ENCODE measurements at places on chromosomes 6 and 20.

DNA sequence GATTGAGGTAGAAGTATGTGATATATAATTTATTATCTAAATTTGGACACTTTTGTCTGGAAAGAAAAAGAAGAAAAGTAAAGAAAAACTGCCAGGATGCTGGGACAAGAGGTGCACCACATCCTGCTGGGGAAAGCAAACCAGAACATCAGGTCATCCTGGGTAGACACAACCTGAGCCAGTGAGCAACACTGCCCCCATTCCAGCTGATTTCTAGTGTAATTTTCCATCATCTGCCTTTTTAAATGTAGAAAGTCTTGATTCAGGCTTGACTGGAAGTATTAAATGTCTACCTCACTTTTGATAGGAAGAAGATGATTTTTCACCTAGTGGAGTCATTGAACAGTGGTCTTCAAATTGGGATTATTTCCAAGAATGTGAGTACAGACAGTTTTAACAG is 1164.5 kb upstream of the CITED2 start:
- no peak for DNase-seq

DNA sequence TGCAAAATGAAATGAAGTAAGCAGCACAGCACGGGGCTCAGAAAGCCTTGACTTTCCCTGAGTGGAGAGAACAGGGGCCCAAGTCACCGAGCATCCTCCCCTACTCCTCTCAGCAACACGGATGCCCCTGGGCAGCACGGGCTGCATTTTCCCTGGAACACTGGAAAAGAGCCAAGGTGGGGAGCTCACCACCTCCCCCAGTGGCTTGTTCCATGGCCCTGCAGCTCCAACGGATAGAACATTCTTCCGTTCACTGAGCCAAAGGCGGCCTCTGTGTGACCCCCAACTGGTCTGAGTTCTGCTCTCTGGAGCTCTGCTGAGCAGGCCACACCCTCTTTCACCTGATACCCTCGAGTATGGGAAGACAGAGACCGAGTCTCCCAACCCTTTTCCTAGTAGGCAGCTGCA is 20.8 kb upstream of the EMILIN3 start:
- peak; percentile 16 for DNase-seq

GRCh38 chr6:30615958-30616810 is 859 bp downstream of the PPP1R10 start:
- peak; percentile 24 for DNase-seq

GRCh38 chr6:8225113-8225512 is 122.8 kb upstream of the EEF1E1 start:
- no peak for DNase-seq

- peak; percentile 98 for DNase-seq
These were observed 2.8 kb upstream of the UBE2V1 start for GRCh38 chr20:50115591-50116367.

DNA sequence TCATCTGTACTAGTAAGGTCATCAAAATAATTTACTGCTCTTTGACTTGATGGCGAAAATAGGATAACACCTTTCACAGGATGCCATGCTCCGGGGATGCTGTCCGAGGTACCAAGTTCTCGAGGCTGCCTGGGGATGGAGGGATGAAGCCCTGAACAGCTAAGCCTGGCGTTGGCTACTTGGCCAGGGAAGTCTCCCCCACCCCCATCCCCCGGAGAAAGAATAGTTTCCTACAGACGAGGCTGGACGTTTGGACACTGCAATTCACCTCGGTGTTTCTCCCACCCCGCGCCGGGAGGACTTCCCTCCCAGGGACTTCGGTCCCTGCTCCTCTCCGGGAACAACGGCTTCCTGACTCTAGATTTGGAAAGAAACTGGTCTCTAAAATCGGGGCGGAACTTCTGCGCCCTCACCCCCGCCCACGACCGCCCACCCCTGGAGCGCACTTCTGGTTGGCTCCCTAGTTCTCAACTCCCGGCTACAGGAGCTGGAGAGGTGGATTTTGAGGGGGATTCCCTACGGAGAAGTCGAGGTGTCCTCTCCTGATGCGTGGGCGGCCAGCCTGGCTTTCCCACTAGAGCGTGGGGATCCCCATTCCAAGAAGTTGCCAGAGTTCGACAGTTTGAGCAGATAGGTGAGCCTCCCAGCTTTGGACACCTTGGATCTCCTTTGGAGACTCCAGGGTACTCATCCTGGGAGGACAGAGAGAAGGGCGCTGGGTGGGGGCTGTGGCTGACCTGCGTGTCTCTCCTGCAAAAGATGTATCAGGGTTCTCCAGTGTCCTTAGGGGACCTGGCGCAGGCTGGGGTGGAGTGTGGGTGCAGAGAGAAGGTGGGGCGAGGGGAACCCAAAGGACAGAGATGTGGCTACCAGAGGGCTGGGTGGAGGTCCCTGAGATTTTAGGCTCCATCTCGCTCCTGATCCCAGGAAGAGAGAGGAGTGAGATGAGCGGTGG is 1.1 kb downstream of the PCSK2 start:
- DNase-seq, result no peak

GRCh38 chr6:126145351-126145750 is 159.0 kb downstream of the TRMT11 start:
- no peak for DNase-seq

DNA sequence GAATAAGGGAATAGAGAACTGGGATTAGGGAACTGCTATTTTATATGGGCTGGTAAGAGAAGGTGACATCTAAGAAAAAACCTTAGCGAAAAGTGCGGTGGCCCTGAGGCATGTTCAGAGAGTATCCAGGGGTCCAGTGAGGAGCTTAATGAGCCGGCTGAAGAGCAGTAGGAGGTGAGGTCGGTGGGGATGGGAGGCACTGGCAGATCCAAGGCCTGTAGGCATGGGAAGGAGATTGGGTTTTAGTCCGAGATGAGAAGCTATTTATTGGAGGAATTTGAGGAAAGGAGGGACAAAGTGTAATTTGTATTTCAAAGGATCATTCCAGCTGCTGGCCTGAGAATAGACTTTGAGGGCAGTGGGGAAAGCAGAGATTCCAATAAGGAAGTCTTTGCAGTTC is 123.8 kb downstream of the QKI start:
- DNase-seq, result no peak

GRCh38 chr6:63644668-63645326 is 9.2 kb downstream of the PHF3 start:
- DNase-seq, result peak; percentile 65

- DNase-seq, result no peak
These were observed 43.1 kb upstream of the UNC93A start for GRCh38 chr6:167247814-167248595.

GRCh38 chr6:157049133-157049532 is 272.0 kb downstream of the ARID1B start:
- DNase-seq, result no peak

- DNase-seq, result no peak
These were observed 22.5 kb downstream of the RAB22A start for GRCh38 chr20:58331961-58332551.

GRCh38 chr6:81262656-81263055 is 489.8 kb downstream of the TENT5A start:
- DNase-seq, result no peak
